Adrenal gland (tissue), 19 donors: ENCODE measurements at places on chromosomes 12 and 14. TPM values are rescaled to one million over a fixed set of nuclear protein-coding genes. Genes with fewer than 3 reads are reported as not detected.

The FIGNL2 gene
- 0.17 TPM for polyA plus RNA-seq

The ZNF740 gene
- 11.3 TPM for polyA plus RNA-seq

The NELL2 gene
- 4.2 TPM for polyA plus RNA-seq

The GDF3 gene
- 1.8 TPM for polyA plus RNA-seq

The PRR13 gene
- polyA plus RNA-seq = 127 TPM

The ACACB gene
- polyA plus RNA-seq = 35.5 TPM

The MYO1A gene
- polyA plus RNA-seq = 0.46 TPM

The SCYL2 gene
- 45.0 TPM for polyA plus RNA-seq

The TSPAN11 gene
- polyA plus RNA-seq = 0.95 TPM

The SCN8A gene
- 0.74 TPM for polyA plus RNA-seq

The PPP1R13B gene
- polyA plus RNA-seq = 17.0 TPM

The KRT82 gene
- not detected for polyA plus RNA-seq

The VASH1 gene
- 21.0 TPM for polyA plus RNA-seq

The GRIP1 gene
- 0.54 TPM for polyA plus RNA-seq

The PTPN21 gene
- polyA plus RNA-seq = 3.7 TPM

The ANKRD33 gene
- 0.24 TPM for polyA plus RNA-seq

The KCNC2 gene
- not detected for polyA plus RNA-seq

The BIN2 gene
- polyA plus RNA-seq = 4.6 TPM

The TNFAIP2 gene
- polyA plus RNA-seq = 615 TPM

The TGM1 gene
- polyA plus RNA-seq = 2.7 TPM

The MYO1H gene
- 0.03 TPM for polyA plus RNA-seq

The METTL17 gene
- 202 TPM for polyA plus RNA-seq

The KLHL33 gene
- 0.64 TPM for polyA plus RNA-seq

The BMP4 gene
- polyA plus RNA-seq = 24.6 TPM

The PROX2 gene
- not detected for polyA plus RNA-seq

The AMN gene
- polyA plus RNA-seq = 3.6 TPM

The DHH gene
- 0.84 TPM for polyA plus RNA-seq

The ASCL1 gene
- polyA plus RNA-seq = 1.9 TPM

The C14orf132 gene
- polyA plus RNA-seq = 21.2 TPM

The C1R gene
- 307 TPM for polyA plus RNA-seq

The KRT76 gene
- not detected for polyA plus RNA-seq

The GLIPR1L1 gene
- not detected for polyA plus RNA-seq

The PMCH gene
- polyA plus RNA-seq = not detected

The VRTN gene
- polyA plus RNA-seq = not detected

The HOXC12 gene
- polyA plus RNA-seq = not detected

The TAS2R31 gene
- polyA plus RNA-seq = 0.24 TPM

The KRT5 gene
- polyA plus RNA-seq = not detected

The MEG3 gene
- 736 TPM for polyA plus RNA-seq

The PIWIL1 gene
- 0.10 TPM for polyA plus RNA-seq
